ENCODE measurements at places on chromosomes 13 and 19.

DNA sequence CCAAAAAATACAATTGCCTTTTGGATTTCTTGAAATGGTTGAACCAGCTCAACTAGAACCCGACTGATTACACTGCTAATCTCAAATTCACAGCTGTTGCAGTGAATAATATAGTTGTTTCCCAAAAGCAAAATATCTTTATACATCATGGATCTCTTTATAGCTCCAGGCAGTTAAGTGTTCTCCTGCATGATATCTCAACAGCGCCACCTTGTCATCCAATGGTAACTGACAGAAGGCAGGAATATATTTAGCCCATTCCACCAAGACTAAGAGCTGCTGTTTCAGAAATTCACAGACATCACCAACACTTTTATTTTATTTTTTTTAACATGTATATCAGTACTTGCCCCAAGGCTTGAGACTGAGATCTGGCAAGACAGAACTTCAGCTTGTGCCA lies 1141.0 kb upstream of the PRR20A start:
- no peak for DNase-seq

GRCh38 chr13:35388441-35389355 lies 87.8 kb downstream of the MAB21L1 start:
- DNase-seq, result no peak

DNA sequence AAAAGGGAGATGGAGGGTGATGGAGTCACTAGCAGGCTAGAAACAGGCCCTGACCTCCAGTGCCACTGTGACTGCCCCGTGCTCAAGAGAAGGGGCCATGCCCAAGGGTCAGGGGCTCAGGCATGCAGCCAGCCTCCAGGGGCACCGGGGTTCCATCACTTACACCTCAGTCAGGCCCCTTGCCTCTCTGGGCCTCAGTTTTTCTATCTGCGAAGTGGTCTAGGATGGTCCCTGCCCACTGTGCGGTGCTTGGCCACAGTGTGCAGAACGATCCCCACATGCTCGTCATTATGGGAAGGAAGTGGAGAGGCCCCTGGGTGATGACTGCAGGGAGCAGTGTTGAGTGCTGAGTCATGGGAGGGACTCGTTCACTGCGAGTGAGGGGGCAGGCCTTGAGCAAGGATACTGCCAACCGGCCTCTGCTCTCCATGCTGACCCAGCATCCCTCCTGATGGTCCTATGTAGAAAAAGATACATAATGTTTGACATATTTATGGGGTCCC lies 23.1 kb downstream of the TMED1 start:
- no peak for DNase-seq

GRCh38 chr13:21242236-21242635 lies 65.8 kb downstream of the MRPL57 start:
- peak; percentile 74 for DNase-seq

GRCh38 chr13:23722726-23723453 lies 152.7 kb downstream of the TNFRSF19 start:
- DNase-seq, result no peak

DNA sequence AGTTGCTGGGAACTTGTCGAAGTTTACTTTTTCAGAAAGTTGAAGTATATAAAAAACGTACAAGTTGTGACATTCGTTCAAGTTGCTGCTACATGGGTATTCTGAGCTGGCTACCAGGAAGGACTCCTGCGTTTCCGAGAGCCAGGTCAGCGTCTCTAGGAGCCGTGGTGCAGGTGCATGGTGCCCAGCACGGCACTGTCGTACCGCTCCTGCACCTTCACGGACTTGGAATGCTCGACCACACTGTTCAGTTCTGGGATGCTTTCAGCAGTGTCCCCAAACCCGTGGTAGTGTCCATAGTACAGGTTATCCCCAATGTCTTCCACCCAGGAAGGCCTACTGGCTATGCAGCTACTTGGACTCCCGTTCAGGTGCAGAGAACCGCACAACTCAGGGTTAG lies 35.4 kb downstream of the ANKRD10 start:
- no peak for DNase-seq

GRCh38 chr19:20513189-20513904 lies 52.2 kb downstream of the ZNF737 start:
- no peak for DNase-seq

DNA sequence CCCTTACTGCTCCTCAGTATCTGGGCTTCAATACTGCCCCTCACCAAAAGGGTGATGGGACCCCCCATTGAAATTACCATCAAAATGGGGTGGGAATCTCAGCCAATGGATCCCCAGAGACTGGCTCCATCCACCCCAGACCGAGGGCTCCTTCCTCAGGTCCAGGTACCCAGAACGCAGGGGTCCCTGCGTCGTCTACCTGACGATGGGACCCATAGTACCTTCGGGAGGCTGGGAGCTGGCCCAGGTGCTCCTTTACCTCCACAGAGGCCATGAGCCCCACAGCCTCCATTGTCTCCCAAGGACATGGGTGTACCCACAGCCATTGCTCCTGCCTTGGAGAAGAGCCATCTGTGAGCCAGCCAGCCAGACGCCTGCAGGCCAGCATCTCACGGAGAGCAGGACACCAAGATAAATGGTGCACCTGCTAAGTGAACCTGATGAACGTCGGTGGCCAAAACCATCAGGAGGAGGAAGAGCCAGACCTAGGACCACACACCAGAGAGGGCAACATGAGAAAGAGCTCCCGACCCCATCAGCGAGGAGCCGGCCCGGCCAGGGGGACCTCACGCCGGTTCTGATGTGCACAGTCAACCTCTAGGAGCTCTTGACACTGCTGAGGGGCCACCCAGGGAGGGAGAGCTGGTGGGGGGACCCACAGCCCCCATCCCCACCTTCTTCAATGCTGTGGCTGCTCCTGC lies 156.8 kb upstream of the SOX1 start:
- no peak for DNase-seq

DNA sequence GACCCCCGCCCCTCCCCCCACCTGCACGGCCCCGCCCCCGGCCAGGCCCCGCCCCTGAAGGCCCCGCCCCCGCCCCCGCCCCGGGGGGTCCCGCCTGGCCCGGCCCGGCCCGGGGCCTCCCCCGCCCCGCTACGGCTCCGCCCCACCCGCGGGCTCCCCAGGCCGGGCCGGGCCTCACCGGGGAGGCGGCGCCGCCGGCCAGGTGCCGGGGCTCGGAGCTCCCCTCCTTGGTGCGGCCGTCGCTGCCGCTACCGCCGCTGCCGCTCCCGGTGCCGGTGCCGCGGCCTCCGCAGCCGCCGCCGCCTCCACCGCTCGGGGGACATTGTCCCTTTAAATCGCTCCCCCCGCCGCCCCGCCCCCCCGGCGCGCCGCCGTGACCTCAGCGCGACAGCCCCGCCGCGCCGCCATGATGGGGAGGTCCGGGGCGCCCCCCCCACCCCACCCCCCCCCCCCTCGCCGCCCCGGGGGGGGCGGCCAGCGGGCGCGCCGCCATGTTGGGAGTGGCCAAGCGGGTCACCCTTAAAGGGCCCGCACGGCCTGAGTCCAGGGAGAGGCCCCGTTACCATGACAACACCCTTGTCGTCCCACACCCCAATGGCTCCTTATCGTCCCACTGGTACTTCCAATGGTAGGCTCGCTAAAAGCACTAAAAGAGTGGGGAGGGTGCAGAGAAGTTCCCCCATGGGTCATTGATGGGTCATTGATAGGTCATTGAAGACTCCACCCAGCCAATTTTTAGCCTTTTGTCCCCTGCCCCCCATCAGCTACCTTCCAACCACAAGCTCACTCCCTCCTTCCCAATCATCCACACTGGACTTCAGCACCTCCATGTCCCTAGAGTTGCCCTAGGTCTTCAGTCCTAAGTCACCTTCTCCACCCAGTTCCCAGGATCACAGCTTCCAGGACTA lies at the start of gene WIZ:
TSS of gene WIZ (minus strand) at position 337 of the 908 bp plus-strand sequence. CDS start 1,649 bp downstream, outside the sequence.
- DNase-seq, result peak; percentile 87

GRCh38 chr13:83839146-83839545 lies 43.1 kb downstream of the SLITRK1 start:
- DNase-seq, result no peak

DNA sequence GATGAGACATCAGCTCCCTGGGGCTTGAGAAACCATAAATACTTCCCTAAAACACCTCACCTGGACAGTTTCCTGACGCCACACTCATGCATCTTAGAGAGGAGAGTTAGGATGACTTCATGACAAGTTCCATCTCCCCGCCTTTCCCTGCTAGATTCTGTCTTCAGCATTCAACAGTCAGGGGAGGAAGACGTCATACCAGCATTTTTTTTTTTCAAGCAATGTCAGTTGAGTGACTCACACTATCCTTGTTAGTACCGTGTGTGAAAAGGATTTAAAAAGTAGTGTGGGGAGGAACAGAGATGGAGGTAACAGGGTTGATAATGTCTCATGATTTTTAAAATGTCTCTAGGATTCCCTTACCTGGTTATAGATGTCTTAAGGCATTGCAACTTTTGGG lies at the start of gene OR7D2:
TSS of gene OR7D2 (plus strand) at position 79 of the 400 bp plus-strand sequence. CDS start 6,803 bp downstream, outside the sequence.
- DNase-seq, result no peak

DNA sequence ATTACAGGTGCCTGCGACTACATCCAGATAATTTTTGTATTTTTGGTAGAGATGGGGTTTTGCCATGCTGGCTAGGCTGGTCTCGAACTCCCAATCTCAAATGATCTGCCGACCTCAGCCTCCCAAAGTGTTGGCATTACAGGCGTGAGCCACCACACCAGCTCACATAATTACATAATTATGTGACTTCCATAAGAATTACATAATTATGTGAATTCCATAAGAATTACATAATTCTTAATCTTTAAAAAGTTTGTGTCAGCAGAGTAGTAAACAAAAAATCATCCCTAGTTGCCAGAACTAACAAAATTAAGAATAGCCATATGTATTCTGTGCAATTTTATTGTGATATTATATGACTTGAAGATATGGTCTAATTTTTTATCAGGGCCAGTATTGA lies 25.6 kb downstream of the IFT88 start:
- DNase-seq, result no peak

DNA sequence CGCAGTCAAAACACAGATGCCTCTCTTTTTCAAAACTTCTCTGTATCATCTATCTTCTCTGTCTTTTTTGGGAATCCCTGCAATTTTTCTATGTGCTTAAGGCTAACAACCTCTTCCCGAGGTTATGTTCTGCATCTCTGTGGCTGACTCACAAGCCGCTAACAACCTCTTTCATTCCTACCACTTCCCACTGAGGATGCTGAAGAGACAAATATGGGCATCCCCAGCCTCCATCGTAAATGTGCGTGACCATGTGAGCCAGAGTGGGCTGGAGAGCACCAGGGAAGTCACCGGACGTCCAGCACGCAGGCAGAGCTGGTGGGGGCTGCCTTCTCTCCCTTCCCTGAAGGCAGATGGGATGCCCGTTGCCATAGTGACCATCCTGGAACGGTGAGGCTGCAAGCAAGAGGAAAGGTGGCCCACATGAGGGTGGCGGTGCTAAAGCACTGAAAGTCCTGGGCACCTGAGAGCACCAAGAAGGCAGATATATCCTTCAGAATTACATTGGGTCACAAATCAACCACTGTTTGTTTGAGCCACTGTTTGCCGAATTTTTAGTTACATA lies 122.8 kb downstream of the SHISA2 start:
- DNase-seq, result no peak

GRCh38 chr13:113846636-113847318 lies 17.1 kb downstream of the GAS6 start:
- peak; percentile 48 for DNase-seq

- DNase-seq, result no peak
Measured at GRCh38 chr19:6073858-6074708, 36.2 kb downstream of the RFX2 start.
